ENCODE measurements at places on chromosomes 12 and 14.

DNA sequence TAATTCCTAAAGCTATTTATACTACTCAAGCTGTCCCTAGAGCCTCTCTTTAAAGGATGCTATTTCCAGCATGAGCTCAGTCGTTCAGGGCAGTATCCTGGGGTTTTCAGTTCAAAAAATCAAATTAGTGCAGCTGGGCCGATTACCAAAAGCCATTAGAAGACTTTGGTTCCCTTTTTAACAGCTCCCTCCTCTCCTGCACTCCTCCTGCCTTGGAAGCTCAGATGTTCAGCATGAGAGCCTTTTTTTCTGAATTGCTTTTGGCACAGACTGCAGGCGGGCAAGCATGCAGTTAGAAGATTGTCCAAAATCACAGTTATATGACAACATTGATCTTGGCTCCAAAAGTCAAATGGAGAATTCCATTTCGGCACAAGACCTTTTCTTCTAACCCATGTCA lies 179.6 kb downstream of the SLC35F4 start:
- no peak for DNase-seq

- no peak for DNase-seq
These were observed 79.2 kb downstream of the ATXN2 start for GRCh38 chr12:111519937-111520336.

DNA sequence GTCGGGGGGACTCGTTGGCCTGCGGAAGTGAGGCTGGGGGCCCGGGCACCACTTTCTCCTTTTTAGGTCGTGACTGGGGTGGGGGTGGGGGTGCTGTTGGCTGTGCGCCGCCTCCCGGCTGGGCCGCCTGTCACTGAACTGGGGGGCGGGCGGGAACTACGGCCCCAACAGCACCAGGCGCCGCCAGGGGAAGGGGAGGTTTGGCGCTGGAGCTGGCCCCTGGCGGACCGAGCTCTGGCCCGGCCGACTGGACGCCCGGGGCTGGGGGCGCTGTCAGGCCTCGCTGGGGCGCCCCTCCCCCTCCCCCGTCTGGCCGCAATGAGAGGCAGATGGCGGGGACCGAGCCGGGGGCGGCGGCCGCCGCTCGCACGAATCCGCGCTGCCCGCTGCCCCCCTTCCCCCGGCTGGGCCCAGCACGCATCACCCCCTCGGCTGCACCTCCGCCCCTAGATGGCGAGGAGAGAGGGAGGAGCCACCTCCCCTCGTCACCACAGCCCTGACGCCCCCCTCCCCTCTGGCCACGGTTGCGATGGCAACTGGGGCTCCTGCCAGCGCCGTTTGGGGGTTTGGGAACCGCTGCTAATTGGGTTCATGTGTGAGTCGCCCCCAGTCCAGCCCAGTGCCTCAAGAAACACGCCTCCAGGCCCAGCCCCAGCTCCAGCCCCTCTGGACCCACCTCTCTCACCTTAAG lies 723 bp downstream of the NFATC4 start:
- no peak for DNase-seq

DNA sequence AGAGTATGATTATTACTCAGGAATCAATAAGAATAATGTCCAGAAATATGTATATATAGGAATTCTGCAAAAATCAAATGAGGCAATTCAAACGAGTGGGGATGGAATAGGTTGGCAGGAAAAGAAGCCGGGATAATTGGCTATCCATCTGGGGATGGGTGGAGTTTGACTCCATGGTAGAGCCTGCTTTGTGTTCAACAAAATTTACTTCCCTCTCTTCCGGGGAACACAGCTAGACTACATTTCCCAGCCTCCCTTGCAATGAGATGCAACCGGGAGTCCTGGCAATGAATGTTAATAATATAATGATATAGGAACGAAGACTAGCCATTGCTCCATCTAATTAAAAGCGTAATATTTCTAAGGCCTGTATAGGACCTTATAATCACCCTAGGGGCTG lies 146.6 kb downstream of the EFCAB11 start:
- no peak for DNase-seq

DNA sequence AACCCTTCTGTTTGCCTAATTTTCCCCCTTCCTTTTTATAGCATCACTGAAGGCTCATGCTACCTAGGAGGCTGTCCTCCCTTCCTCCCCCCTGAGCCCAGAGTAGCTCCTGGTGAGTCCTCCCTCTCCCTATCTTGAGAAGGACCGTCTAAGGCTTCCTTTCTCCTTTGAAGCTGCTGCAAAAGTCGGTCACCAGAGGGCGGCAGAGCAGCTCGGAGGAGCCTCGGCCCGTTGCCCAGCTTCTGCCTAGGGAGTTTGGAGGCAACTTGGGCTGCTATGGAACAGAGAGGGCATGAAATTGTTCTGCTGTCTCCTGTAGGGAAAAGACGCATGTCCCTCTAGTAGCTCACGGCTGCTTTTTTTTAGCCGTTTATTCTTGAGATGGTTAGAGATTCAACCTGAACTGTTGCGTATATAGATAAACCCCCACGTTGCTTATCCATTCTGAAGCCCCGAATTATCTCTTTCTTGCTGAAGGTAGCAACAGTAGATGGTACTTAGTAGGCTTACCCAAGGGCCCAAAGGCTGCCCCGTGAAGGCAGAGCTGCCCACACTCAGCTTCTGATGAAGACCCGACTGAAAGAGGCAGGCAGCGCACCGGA lies 5.7 kb downstream of the WNT5B start:
- DNase-seq: peak; percentile 40

GRCh38 chr12:132560614-132561426 lies 49.6 kb downstream of the LRCOL1 start:
- peak; percentile 54 for DNase-seq

GRCh38 chr12:10052193-10052913 lies 21.9 kb downstream of the CLEC9A start:
- no peak for DNase-seq

GRCh38 chr14:64298773-64299172 lies 4.6 kb upstream of the ESR2 start:
- no peak for DNase-seq

GRCh38 chr12:120981407-120981941 lies 3.1 kb downstream of the HNF1A start:
- no peak for DNase-seq

GRCh38 chr12:105658389-105658788 lies 327.9 kb downstream of the C12orf75 start:
- DNase-seq: no peak

DNA sequence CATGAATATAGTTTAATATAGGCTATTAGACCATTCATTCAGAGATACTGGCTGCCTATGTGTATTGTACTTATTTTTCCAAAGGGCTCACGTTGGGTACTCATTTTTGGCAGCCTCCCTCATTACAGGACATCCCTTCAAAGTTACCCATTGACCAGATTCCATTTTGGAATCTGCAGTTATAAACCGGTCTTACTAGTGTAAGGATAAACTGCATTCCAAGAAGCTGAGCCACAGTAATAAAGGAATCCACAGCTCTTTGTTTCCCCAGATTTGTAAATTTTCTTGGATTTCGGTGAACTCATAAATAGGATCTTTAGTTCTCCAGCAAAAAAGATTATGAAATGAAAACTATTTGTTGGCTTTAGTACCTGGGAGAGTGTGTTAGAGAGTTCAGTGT lies 18.9 kb upstream of the CFL2 start:
- DNase-seq: no peak

DNA sequence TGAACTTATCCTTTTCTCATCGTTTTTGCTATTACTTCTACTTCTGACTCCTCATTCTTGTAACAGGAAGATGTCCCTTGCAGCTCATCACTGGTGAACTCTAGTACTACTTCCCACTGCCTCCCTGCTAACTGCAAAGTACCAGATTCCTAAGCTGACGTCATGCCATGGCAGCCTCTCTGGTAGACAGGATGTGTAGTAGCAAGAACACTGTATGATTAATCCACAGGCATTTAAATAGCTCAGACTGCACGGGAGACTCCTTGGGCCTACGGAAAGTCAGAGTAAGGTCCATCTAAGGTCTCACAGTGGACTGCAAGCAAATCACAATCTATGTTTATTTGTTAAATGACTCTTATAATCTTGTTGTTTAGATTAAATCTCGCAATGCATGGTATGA lies 43.5 kb downstream of the DNAI7 start:
- DNase-seq: no peak

GRCh38 chr12:123131879-123132402 lies 18.9 kb downstream of the PITPNM2 start:
- DNase-seq: no peak

DNA sequence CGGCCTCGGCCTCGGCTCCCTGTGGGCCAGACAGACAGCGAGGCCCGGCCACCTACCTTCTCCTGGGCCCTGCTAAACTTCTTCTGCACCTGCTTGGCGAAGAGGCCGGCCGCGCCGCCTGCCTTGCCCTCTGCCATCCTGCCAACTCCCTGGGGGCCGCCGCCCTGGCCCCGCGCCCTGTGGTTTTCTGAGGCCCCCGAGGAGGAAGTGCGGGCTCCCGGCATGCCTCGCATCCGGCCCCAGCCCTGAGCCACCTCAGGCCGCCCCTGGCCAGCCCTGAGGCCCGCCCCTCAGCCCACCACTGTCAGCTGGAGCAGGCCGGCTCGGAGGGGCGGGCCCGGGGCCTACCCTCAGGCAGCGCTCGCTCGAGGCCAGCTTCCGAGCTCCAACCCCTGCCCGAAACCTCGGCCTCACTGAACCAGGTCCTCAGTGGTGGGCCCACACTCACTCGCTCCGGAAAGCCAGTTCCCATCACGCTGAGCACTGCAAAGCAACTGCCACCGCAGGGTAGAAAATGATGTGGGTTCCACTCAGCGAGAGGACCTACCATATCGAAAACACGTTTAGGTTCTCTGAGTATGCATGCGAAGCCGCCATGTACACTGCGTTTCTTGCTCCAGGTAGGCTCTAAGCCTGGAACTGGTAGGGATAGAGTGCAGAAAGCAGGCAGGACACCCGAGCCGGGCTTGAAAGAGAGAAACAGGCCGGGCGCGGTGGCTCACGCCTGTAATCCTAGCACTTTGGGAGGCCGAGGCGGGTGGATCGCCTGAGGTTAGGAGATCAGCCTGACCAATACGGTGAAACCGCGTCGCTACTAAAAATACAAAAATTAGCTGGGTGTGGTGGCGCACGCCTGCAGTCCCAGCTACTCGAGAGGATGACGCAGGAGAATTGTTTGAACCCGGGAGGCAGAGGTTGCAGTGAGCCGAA lies at the start of gene BIN2:
BIN2 (minus strand) TSS at position 209 of the 930 bp plus-strand sequence; CDS start at position 137, 72 bp downstream.
- peak; percentile 50 for DNase-seq

- no peak for DNase-seq
These were observed 60.4 kb downstream of the SLC15A4 start for GRCh38 chr12:128763395-128763794.

- no peak for DNase-seq
These were observed 237.7 kb downstream of the GXYLT1 start for GRCh38 chr12:41907021-41907420.

DNA sequence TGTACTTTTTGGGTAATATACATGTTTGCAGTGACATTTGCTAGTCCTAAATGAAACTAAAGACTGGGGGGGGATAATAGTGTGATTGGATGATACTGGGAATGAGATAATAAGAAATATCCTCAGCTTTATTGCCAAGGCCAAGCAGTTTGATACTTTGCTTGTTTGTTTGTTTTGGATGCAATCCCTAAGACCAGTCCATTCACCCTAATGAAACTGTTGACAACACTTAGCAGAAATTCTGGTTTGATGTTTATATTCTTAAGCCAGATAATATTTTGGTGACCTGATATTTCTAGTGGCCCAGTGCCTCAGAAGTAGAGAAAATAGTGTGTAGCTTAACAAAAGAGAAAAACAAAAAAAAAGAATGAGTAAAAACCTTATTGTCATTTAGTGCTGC lies 1.8 kb downstream of the PHC1 start:
- no peak for DNase-seq

GRCh38 chr12:45469902-45470301 lies 254.0 kb downstream of the ANO6 start:
- no peak for DNase-seq

DNA sequence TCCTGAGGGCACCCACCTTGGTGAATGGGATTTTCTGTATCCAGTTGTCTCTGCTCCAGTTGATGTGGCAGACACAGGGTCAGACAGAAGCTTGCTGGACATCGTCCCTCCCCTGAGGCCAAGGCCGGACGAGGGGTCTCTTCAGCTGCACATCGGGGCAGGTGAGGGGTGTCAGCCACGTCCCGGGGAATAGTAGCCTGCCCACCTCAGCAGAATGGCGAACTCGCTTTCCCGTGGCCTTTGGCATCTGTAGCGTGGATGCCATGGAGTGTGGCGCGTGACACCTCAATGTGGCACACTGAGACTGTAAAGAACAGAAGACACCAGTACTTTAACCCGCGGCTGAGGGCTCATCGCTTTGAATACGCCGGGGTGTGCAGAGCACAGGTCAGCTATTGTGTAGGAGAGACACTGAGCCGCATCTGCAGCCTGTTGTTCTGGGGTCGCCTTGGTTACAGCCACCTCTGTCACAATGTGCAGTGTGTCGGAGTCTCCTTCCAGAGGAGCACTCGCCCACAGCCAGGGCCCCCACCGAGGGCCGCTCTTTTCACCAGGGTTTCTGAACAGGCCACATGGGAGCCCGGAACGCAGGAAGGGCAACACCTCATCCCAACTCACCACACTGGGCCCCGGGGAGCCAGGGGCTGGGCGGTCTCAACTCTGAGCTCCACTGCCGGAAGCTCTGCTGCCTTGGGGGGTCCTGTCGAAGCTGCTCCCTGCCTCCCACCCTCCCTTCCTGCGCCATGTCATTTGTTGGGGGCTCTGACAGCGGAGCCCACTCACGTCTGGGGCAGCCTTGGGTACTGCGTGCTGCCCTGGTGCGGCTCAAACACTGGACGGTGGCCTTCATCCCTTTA lies 77.0 kb downstream of the ADGRD1 start:
- DNase-seq: no peak

DNA sequence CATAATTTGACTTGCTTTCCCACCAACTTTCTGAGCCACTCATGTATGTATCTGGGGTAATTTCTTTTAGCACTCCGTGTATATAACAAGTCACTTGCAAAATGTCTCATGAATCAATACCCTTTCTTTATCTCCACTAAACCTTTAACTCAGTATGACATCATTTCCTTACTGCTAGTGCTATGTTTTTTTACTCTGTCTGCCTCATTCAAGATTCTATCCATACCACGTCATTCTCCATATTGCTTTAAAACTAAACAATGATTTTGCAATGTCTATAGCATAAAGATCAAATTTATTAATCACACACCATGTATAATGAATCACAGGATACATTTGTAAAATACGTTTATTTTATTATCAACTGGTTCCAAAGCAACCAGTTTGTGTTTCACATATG lies 178.2 kb downstream of the PIK3C2G start:
- DNase-seq: no peak

- no peak for DNase-seq
These were observed 54.3 kb upstream of the FRMD6 start for GRCh38 chr14:51597261-51598001.

GRCh38 chr14:104879983-104880565 lies 15.0 kb downstream of the CEP170B start:
- DNase-seq: no peak

- DNase-seq: no peak
These were observed 1.2 kb downstream of the PTPRQ start for GRCh38 chr12:80445083-80445793.

DNA sequence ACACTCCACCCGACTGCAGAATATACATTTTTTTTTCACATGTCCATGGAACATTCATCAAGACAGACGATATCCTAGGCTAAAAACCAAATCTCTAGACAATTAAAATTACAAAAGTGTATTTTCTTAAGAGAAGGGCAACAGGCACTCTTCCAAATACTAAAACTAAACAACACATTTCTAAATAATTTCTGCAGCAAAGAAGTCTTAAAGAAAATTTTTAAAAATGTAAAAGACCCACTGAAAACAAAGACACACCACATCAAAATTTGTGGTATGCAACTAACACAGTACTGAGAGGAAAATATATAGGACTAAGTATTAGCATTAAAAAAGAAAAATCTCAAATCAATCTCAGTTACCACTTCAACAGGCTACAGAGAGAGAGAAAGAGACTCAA lies 570.0 kb downstream of the SLC16A7 start:
- no peak for DNase-seq

- no peak for DNase-seq
These were observed at the start of gene RIN3 for GRCh38 chr14:92513204-92513965. Gene RIN3 (plus strand): TSS chr14:92513781. CDS start chr14:92513933, 152 bp downstream.
